Skin of body (tissue), 3 donors: ENCODE measurements at places on chromosomes 7 and 10.

- DNase-seq = peak; percentile 69
Observed at GRCh38 chr10:33129141-33129995, 171.3 kb upstream of the ITGB1 start.

GRCh38 chr10:78594559-78595268 is 474.1 kb upstream of the ZMIZ1 start:
- no peak for DNase-seq

DNA sequence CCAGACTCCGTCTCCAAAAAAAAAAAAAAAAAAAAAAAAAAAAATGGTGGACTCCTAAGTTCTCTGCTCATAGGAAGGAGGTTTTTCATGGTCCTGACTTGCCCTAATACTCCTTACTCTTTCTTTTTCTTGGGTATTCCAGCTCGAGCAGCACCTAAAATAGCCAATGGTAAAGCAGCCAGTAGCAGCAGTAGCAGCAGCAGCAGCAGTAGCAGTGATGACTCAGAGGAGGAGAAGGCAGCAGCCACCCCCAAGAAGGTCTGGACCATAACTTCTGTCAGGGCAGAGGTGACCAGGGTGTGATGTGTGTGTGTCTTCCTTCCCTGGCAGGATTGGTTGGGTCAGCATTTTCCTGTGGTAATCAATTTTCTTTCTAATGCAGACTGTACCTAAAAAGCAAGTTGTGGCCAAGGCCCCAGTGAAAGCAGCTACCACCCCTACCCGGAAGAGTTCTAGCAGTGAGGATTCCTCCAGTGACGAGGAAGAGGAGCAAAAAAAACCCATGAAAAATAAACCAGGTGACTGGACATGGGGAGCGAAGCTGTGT is 6.9 kb downstream of the NOLC1 start:
- DNase-seq = no peak

- DNase-seq = peak; percentile 4
Observed at GRCh38 chr10:49151025-49151445, 17.2 kb upstream of the FAM170B start.

DNA sequence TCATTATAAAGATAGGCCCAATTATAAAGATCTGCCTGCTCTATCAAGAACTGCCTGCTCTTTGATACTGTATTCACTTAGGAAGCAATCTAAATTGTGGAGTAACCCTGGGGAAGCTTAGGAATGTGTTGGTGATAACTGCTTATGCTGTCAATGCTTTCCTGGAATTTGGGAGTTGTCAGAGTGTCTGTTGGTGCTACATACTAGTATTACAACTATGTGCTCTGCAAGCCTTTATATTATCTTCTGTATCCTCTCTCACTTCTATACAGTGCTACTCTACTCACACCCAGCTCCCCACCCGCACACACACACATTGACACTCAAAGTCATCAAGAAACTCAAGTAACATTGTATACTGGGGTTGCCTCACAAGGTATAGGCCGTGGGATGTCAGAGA is 6.1 kb downstream of the ZNF277 start:
- no peak for DNase-seq
